ENCODE measurements at places on chromosomes 16 and 17.

DNA sequence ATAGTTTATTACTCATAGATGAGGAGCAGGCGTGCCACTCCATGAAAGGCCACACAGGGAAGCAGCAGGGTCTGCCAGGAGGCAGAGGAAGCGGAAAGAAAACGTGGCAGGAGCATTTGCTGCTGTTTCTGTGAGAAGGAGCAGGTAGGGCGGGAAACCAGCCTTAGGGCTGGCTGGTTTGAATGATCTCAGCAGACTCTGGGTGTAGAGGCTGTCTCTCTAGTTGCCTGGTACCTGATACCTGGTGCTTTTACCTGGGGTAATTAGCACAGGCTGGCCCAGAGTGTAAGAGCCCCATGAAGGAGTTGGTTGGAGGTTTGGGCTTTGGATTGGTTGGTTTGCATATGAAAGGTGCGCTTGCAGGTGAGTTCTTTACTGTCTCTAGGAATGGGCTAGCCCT, 205.0 kb upstream of the CACNG3 start:
- H3K4me1 ChIP-seq, result no peaks in the 10 kb centered on the region
- H3K4me3 ChIP-seq, result no peak overlapping the region
- no peaks in the 10 kb centered on the region for H3K36me3 ChIP-seq
- DNase-seq, result no peak
- H3K27ac ChIP-seq, result no peak overlapping the region

DNA sequence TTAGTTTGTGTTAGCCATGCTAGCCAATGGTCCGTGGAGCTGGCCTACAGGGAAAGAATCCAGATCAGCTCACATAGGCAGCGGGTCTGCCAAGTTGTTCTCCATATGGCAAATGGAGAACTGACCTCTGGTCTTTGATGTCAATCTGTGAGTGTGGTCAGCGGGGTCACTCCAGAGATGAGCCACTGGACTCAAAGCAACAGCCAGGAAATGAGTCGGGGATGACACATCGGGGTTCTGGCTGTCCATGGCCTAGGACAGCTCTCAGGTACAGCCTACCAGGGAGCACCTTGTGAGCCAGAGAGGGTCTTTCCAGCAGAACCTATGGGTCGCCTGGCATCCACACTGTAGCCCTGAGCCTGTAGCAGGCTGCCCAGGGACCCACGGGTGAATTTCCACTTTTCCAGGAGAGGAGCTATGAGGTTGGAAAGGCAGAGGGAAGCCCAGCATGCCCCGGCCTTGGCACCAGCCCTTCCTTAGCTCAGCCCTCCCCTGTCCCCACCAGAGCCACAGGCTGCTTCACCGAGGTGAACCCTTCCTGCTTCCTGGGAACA, 203.0 kb upstream of the TNRC6C start:
- no peaks in the 10 kb centered on the region for H3K4me1 ChIP-seq
- no peak overlapping the region for H3K27ac ChIP-seq
- no peak for DNase-seq
- H3K4me3 ChIP-seq, result no peak overlapping the region
- no peaks in the 10 kb centered on the region for H3K36me3 ChIP-seq

- no peaks in the 10 kb centered on the region for H3K27me3 ChIP-seq
- no peak overlapping the region for H3K4me3 ChIP-seq
- DNase-seq, result no peak
- no peak overlapping the region for H3K27ac ChIP-seq
Measured at GRCh38 chr17:28883967-28884702, 13.4 kb downstream of the FLOT2 start.

GRCh38 chr16:85216522-85217375, 104.5 kb upstream of the CIBAR2 start:
- no peaks in the 10 kb centered on the region for H3K36me3 ChIP-seq
- peaks cover 21% of the 10 kb centered on the region for H3K4me1 ChIP-seq
- H3K27ac ChIP-seq, result no peak overlapping the region
- H3K4me3 ChIP-seq, result no peak overlapping the region
- H3K27me3 ChIP-seq, result no peaks in the 10 kb centered on the region
- DNase-seq, result no peak

GRCh38 chr17:51365090-51365489, 104.7 kb downstream of the UTP18 start:
- no peak for DNase-seq
- H3K27me3 ChIP-seq, result no peaks in the 10 kb centered on the region
- H3K36me3 ChIP-seq, result no peaks in the 10 kb centered on the region
- no peak overlapping the region for H3K4me3 ChIP-seq
- no peaks in the 10 kb centered on the region for H3K4me1 ChIP-seq
- H3K27ac ChIP-seq, result no peak overlapping the region

- no peaks in the 10 kb centered on the region for H3K27me3 ChIP-seq
- no peak for DNase-seq
- H3K27ac ChIP-seq, result no peak overlapping the region
- H3K4me3 ChIP-seq, result no peak overlapping the region
Measured at GRCh38 chr16:3787924-3788661, 70.8 kb upstream of the TRAP1 start.

DNA sequence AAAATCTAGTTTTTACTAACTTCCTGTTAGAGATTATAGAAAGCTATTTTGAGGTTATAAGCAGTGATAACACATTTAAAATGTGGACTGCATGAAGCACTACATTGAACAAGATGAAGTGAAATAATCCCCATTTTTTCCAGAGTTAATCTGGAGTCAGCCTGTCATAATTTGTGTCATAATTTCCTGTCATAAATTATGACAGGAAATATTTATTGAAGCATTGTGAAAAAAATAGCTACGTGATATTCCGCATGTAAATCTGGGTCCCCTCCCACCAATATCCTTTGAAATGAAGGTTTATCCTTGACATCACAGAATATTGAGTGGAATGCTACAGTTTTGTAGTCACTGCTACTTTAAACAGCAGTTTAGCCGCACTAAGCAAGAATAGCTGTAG, 40.1 kb downstream of the OMG start:
- H3K27ac ChIP-seq, result no peak overlapping the region
- no peak overlapping the region for H3K4me3 ChIP-seq
- H3K27me3 ChIP-seq, result no peaks in the 10 kb centered on the region
- peaks cover 22% of the 10 kb centered on the region for H3K36me3 ChIP-seq
- DNase-seq, result no peak

- no peaks in the 10 kb centered on the region for H3K36me3 ChIP-seq
- H3K27me3 ChIP-seq, result no peaks in the 10 kb centered on the region
- DNase-seq, result no peak
- H3K27ac ChIP-seq, result no peak overlapping the region
- H3K4me3 ChIP-seq, result no peak overlapping the region
Measured at GRCh38 chr16:54546521-54546920, 259.9 kb upstream of the IRX3 start.

DNA sequence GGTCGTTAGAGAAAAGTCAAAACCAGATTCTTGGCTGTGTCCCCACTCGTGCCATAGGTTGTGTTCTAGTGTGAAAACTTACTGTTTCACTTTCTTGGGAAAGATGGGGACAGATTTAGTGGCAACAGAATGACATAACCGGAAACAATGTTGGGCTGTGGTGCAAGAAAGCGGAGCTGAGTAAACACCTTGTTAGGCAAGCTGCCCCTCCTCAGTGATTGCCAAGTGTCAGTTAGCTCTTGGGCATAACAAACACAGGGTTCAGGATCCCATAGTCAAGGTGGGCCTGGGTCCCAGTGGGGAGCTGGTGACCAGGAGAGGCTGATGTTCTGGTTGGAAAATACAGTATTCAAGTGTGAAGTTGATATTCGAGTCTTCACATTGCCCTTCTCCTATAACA, 15.4 kb downstream of the UBN1 start:
- H3K27me3 ChIP-seq, result no peaks in the 10 kb centered on the region
- H3K36me3 ChIP-seq, result peaks cover 50% of the 10 kb centered on the region
- H3K4me1 ChIP-seq, result no peaks in the 10 kb centered on the region
- no peak overlapping the region for H3K4me3 ChIP-seq

- no peak overlapping the region for H3K4me3 ChIP-seq
Measured at GRCh38 chr16:52561910-52562741, 15.2 kb upstream of the TOX3 start.

GRCh38 chr16:85176541-85177447, 64.5 kb upstream of the CIBAR2 start:
- no peaks in the 10 kb centered on the region for H3K27me3 ChIP-seq
- H3K4me1 ChIP-seq, result peaks cover 38% of the 10 kb centered on the region
- H3K27ac ChIP-seq, result no peak overlapping the region
- H3K36me3 ChIP-seq, result no peaks in the 10 kb centered on the region
- DNase-seq, result no peak
- H3K4me3 ChIP-seq, result no peak overlapping the region

DNA sequence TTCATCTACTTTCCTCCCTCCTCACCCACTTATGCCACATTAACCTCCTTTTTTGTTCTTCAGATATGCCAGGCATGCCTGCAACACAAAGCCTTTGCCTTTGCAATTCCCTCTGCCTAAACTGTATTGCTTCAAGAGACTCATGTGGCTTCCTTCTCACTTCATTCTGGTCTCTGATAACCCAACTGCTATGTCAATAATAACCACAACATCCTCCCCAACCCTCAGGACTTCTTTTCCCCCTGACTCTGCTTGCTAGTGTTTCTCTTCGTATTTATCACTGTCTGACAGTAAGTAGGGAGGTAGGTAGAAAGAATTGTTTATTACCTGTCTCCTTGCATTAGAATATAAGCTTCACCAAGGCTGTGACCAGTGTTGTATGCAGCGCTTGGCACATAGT, 22.4 kb downstream of the RBL2 start:
- no peak overlapping the region for H3K27ac ChIP-seq
- no peaks in the 10 kb centered on the region for H3K4me1 ChIP-seq
- peaks cover 49% of the 10 kb centered on the region for H3K36me3 ChIP-seq
- H3K4me3 ChIP-seq, result no peak overlapping the region

DNA sequence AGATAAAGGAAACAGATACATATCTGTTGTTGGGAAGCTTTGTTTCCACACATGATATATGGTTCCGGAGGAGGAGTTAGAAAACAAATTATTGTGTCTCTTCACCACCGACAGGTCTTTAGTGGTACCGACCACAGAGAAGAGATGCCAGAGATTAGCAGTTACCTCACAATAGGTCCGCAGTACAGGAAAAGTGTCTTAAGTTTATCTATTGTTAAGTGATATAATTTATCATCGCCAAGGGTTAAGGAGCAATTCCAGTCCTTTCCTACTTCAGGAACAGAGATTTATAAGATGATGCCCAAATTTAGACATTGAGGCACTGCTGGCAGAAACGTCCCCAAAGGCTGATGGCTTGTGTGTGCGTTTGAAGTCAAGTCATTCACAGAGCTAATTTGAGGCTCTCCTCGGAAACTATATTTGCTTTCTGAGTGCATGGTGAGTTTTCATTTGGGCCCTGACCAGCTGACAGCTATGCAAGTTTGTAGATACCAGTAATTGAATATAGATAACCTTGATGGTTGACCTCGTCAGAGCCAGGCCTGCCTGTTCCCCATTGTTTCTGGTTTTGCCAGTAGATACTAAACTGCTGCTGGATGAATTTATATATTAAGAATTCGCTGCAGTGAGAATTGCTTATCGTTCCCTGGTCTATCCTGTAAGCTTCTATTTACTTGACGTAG, 196.4 kb upstream of the IRX3 start:
- no peaks in the 10 kb centered on the region for H3K27me3 ChIP-seq
- no peak overlapping the region for H3K4me3 ChIP-seq

GRCh38 chr17:17628388-17629008, 37.0 kb upstream of the PEMT start:
- H3K4me3 ChIP-seq, result no peak overlapping the region
- no peaks in the 10 kb centered on the region for H3K27me3 ChIP-seq
- no peaks in the 10 kb centered on the region for H3K36me3 ChIP-seq
- H3K4me1 ChIP-seq, result peaks cover 5% of the 10 kb centered on the region
- no peak overlapping the region for H3K27ac ChIP-seq
- no peak for DNase-seq

GRCh38 chr17:10737168-10737622, 7.4 kb upstream of the TMEM220 start:
- no peaks in the 10 kb centered on the region for H3K36me3 ChIP-seq
- no peak overlapping the region for H3K27ac ChIP-seq
- no peak overlapping the region for H3K4me3 ChIP-seq
- DNase-seq, result peak; percentile 72
- peaks cover 10% of the 10 kb centered on the region for H3K4me1 ChIP-seq

- no peak overlapping the region for H3K4me3 ChIP-seq
- H3K27ac ChIP-seq, result no peak overlapping the region
- peak; percentile 61 for DNase-seq
Measured at GRCh38 chr17:9470171-9470570, 105.4 kb downstream of the STX8 start.

- H3K27ac ChIP-seq, result peak overlapping the region; percentile 55
- no peaks in the 10 kb centered on the region for H3K27me3 ChIP-seq
- no peak overlapping the region for H3K4me3 ChIP-seq
- no peaks in the 10 kb centered on the region for H3K36me3 ChIP-seq
- peaks cover 60% of the 10 kb centered on the region for H3K4me1 ChIP-seq
- no peak for DNase-seq
Measured at GRCh38 chr17:21034340-21035235, 8.2 kb downstream of the USP22 start.

GRCh38 chr17:9231449-9232154, 210.3 kb downstream of the NTN1 start:
- no peak overlapping the region for H3K27ac ChIP-seq
- H3K36me3 ChIP-seq, result no peaks in the 10 kb centered on the region
- peaks cover 50% of the 10 kb centered on the region for H3K27me3 ChIP-seq
- no peaks in the 10 kb centered on the region for H3K4me1 ChIP-seq
- H3K4me3 ChIP-seq, result no peak overlapping the region
- DNase-seq, result no peak

DNA sequence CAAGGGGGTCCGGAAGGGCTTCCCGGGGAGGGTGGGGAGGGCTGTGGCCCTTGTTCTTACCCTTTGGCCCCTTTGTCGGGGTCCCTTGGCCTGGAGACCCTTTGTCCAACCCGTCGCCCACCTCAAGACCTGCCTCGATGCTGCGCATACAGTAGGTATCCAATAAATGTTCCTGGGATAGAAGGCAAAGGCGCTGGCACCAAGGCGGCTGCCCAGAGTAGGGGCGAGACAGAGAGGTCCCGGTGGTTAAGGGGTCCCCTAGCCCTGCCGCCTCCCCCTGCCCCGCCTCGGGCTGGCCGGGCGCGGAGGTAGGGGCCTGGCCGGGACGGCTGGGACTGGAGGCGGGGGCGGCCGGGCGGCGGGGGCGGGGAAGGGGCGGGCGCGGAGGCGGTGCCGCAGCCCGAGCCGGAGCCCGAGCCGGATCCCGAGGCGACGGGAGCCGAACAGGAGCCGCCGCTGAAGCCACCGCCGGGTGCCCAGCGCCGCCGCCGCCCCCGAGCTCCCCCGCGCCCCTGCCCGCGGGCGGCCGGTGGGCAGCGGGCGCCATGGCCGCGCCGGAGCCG, at the start of gene NHERF2:
TSS of gene NHERF2 (plus strand) at position 442 of the 563 bp plus-strand sequence. CDS start at position 546, 104 bp downstream.
- no peak within 1 kb of the TSS for H3K27ac ChIP-seq
- peak; percentile 31 for DNase-seq
- H3K36me3 ChIP-seq, result no peaks in the 10 kb centered on the region
- H3K4me1 ChIP-seq, result no peaks in the 10 kb centered on the region
- H3K27me3 ChIP-seq, result peaks cover 7% of the 10 kb centered on the region

DNA sequence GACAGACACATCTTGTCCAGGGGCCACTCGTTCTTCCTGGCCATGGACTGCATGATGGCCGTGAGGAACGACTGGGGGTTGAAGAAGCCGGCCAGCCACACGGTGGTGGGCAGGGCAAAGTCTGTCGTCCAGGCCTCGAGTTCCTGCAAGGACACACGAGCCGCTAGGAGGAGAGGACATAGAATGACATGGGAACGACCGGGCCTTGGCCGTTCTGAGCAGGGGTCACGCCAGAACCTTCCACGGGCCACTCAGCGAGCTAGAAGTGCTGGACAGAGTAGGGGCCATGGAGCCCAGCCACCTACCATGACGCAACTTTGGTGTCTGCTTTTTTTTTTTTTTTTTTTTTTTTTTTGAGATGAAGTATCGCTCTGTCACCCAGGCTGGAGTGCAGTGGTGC, 47.0 kb downstream of the PGS1 start:
- H3K36me3 ChIP-seq, result peaks cover 7% of the 10 kb centered on the region
- H3K27ac ChIP-seq, result no peak overlapping the region
- no peak for DNase-seq

Data from cardiac muscle cell (in vitro differentiated cells and primary cell).